ENCODE measurements at places on chromosomes 16 and 17.

DNA sequence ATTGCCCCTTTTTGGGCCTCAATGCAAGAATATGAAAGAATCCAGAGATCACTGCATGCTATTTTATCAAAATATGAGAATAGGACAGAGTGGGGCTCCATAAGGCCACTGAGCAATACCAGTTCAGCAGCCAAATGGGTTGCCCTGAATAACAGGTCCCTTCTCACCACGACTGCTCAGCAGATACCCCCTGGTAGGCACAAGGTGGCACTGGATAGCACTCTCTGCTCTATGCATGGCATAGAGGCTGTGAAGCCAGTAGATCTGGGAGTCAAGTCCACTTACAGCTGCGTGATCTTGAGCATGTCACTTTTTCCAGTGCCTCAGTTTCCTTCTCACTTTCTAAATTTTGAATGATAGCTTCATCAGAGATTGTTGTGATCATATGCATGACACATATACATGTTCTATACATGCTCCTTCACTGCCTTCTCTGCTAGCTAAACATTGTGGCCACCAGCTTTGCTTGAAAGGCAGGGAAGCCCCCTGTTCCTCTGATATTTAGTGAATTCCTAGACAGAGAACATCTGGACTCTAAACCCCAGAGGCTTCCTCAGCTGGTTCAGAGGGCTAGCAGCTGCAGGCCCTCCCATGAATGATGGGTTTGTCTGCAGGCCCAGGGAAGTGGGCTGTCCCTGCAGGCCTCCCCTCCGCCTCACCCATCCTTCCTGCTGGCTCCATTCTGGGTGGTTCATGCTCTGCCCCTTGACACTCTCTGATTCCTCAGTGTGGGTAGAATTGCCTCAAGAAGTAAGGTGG, 84.9 kb upstream of the ASIC2 start:
- no peak for DNase-seq

- DNase-seq, result peak; percentile 60
Measured at GRCh38 chr17:2138761-2139160, 83.9 kb downstream of the HIC1 start.

DNA sequence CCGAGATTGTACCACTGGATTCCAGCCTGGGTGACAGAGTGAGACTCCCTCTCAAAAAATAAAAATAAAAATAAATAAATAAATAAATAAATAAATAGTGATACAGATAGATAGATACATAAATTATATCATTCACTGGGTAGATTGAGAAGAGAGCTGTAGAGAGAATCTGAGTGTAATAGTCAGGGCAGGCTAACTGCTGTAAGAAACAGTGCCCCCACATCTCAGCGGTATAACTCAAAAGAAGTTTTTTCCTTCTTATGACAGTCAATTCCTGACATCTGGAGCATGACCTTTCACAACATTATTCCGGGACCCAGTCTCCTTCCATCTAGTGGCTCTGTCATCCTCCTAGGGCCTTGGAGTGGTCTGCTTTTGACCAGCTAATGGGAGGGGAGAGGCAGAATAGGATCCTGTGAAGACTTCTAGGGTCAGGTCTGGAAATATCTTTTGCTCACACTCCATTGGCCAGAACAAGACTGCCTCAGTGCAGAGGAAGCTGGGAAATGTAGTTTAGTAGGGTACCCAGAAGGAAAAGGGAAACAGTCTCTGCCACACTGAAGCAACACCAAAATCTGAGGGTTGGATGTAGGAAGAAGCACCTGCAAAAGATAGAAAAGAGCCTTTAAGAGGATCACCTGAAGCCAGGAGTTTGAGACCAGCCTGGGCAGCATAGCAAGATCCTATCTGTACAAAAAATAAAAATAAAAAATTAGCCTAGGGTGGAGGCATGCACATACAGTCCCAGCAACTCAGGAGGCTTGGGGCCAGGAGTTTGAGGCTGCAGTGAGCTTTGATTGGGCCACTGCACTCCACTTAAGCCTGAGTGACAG, 3.0 kb upstream of the QPRT start:
- DNase-seq, result peak; percentile 76

DNA sequence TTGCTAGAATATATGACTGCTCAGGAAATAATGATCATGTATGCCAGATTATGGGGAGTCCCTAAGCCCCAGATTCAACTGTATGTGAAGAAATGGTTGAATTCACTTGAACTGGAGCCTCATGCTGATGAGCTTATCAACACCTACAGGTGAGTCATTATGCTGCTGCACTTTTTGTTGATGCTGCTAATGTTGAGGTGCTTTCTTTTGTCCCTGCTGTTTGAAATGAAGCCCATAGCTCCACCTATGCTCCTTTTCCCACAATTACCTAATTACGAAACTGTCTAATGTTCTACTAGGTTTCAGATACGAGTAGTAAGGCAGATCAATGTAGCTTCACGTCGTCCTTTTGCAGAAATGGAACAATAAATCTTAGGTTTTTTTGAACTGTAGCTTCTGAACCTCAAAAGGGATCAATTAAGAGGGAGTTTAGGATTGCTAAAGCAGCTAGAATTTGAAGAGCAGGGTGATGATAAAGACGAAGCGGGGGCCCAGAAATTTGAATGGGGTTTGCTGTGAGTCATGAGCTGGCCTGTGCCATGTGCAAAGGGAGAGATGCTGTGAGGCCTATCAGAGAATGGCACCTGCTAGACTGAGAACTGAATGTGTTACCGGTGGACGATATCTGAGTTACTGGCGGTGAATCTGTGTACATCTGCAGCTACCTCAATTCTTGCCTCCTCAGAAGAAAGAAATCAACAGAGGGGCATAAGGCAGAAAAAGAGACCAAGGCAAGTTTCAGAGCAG, 6.1 kb upstream of the UQCRC2 start:
- DNase-seq, result no peak

- DNase-seq, result no peak
Measured at GRCh38 chr17:76550712-76551615, 11.1 kb downstream of the PRCD start.

GRCh38 chr17:38571833-38572668, 33.7 kb downstream of the SRCIN1 start:
- DNase-seq, result no peak

- no peak for DNase-seq
Measured at GRCh38 chr17:59131131-59131530, 23.9 kb downstream of the SKA2 start.

- DNase-seq, result no peak
Measured at GRCh38 chr17:46885415-46886309, 34.3 kb downstream of the WNT9B start.

DNA sequence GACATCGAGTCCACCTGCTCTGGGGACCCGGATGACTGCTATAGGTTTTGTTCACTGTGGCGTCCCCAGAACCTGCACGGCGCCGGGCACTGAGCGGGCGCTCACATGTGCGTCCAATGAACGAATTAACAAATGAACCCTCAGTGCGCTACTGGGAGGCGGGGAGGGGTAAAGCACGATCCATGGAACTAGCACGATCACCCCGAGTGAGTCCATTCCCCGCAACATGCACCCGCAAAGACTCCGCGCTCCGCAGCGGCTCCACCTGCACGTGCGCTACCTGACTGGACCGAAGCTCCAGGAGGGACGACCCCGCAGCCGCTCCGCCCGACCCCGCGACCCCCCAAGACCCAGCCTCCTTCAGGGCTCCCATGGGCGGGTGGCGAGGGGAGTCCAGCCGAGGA, 491 bp downstream of the TRAP1 start:
- DNase-seq, result no peak

- DNase-seq, result no peak
Measured at GRCh38 chr16:81807767-81808358, 28.8 kb downstream of the PLCG2 start.

GRCh38 chr16:62201911-62202310, 165.7 kb upstream of the CDH8 start:
- no peak for DNase-seq

GRCh38 chr16:86575754-86576557, 2.4 kb upstream of the FOXL1 start:
- DNase-seq, result no peak

GRCh38 chr16:10684511-10685151, 10.1 kb downstream of the TEKT5 start:
- DNase-seq, result no peak

- no peak for DNase-seq
Measured at GRCh38 chr16:49651996-49652395, 203.9 kb downstream of the ZNF423 start.
